ENCODE measurements at places on chromosomes 5 and 9.

DNA sequence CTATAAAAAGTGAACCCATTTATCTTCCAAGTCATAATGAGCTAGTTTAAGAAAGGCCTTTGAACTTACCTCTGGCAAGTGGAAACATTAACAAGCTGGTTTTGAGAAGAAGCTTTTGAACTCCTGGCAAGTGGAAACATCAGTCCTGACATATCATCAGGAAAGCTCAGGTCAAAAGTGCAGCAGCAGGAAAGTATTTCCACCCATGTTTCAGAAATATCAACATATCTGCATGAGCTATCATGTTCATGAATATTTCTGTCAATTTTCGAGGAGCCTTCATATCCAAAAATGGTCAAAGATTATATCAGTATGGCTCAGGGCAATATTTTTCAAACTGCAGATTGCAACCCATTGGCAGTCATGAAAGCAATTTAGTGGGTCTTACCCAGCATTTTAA is 133.9 kb downstream of the PLK2 start:
- DNase-seq: no peak

GRCh38 chr9:91416096-91416712 is 7.4 kb downstream of the NFIL3 start:
- DNase-seq: no peak

DNA sequence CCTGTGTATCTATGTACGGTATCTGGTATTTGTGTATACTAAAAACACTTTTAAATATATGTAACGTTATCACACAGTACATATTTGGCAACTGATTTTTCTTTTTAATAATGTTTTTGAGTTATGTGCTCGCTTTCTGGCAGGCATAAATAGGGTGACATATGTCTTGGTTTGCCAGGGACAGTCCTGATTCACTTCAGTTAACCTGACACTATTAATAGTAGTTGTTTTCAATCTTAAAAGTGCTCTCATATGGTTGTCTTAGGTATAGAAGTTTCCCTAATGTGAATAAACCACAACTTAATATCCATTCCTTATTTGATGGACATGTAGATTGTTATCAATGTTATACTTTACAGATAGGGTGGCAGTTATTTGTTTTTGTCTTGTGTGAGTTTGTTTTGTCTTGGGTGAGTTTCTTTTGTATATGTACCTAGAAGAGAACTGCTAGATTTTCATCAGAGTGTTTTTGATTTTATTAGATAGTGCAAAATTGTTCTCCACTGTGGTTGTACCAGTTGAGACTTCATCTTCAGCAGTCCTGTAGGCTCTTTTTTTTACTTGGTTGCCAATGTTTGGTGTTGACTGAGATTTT is 7.9 kb downstream of the G3BP1 start:
- DNase-seq: no peak

- DNase-seq: no peak
Observed at GRCh38 chr5:76278261-76278789, 124.8 kb upstream of the IQGAP2 start.

DNA sequence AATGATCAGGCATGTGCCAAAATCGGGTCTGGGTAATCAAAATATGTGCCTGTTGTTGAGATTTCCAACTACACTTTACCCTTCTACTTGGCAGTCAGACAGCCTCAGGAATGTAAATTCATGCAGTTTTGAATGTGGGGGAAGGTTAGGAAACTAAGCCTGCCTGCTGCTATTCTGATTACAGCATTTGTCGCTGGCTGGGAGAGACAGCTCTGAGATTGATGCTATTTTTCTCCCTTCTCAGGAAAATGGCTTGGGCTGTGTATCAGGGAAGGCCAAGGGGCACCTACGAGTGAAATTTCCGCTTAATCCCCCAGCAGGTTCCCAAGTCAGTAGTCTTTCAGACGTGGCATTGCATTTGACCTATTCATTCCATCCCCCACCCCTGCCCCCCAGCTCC is 3.6 kb upstream of the RGS7BP start:
- DNase-seq: no peak

GRCh38 chr5:130874861-130875417 is 290.1 kb downstream of the HINT1 start:
- no peak for DNase-seq

- no peak for DNase-seq
Observed at GRCh38 chr5:153784277-153784676, 254.4 kb downstream of the FAM114A2 start.

DNA sequence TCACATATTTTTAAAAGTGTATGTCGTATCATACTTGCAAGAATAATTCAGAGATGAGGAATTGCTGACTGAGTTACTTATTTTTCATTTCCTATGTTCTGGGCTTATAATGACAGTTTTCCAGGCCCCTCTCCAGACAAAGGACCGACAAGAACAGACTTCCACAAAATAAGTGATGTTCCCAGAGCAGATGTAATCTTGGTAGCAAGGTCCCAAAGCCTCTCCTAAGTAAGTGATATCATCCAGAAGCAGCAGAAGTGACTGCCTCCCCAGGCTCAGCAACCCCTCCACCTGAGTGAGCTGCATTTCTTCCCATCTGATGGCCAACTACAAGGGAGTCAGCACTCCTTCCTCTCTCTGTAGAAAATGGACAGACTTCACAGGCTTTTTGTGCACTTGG is 57.1 kb downstream of the SEMA6A start:
- no peak for DNase-seq

- no peak for DNase-seq
Observed at GRCh38 chr5:56852228-56853000, 37.1 kb downstream of the MAP3K1 start.

- DNase-seq: peak; percentile 42
Observed at GRCh38 chr9:111597852-111598732, 1.4 kb downstream of the PTGR1 start.

- DNase-seq: no peak
Observed at GRCh38 chr5:135859641-135860040, 25.2 kb downstream of the SLC25A48 start.

GRCh38 chr9:14452539-14452938 is 138.6 kb upstream of the NFIB start:
- DNase-seq: no peak

DNA sequence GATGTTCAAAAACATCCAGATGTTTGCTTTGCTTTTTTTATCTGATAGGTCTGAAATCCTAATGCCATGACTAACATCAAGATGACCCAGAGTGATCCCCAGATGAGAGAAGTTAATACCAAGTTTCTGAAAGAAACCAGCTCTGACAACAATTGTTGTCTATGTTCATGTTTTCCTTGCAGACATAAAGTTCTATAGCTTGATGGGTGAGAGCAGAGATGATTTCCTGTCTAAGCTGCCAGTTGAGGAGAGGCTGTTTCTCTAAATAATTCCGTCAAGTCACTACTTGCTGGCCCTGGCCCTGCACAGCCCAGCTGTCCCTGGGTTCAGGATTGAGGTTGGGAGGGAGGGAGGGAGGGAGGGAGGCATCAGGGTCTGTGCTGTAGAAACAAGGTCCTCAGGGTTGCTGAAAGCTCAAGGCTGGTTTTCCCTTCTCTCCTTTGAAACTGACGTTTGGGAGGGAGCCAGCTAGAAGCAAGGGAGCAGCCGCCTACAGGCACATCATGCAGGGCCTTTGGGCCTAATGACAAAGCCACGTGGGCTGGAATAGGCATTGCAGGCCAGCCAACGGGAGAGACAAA is 3.9 kb downstream of the SPARC start:
- no peak for DNase-seq

- DNase-seq: no peak
Observed at GRCh38 chr5:134957920-134958608, 9.6 kb upstream of the CATSPER3 start.

DNA sequence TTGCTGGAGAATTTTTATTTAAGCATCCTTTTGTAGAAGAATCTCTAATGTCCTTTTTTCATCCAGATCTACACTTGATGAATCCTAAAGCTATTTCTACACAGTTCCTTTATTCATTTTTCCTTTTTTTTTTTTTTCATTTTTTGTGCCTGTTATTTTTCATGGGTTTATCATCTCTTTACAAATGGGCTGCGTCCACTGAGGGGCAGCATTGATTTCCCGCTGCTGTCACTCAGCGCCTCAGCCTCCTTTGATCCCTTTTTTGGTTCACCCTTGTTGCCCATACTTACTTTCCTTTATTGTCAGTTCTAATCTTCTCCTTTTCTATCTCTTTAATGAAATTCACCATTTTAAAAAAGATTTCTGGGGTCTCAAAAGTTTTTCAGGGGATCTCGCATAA is 5.7 kb upstream of the MSMP start:
- DNase-seq: no peak

GRCh38 chr5:68070591-68071281 is 144.8 kb upstream of the PIK3R1 start:
- DNase-seq: no peak

DNA sequence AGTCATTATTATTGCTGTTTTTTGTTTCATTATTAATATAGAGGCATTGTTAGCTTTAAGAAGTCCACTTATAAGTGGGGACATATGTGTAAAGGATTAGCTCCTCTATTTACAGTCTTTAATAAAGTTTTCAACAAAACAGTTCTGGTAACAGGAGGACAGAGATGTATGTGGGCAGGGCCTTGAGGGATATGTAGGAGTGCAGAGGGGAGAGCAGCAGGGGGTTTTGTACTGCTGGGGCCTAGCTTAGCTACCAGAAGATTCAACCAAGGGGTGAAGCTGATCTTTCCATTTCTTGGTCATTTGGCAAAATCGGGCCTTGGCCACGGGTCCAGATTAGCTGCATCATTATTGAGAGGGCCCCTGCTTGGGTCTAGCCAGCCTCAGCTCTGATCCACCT is 89.9 kb downstream of the PPARGC1B start:
- no peak for DNase-seq

DNA sequence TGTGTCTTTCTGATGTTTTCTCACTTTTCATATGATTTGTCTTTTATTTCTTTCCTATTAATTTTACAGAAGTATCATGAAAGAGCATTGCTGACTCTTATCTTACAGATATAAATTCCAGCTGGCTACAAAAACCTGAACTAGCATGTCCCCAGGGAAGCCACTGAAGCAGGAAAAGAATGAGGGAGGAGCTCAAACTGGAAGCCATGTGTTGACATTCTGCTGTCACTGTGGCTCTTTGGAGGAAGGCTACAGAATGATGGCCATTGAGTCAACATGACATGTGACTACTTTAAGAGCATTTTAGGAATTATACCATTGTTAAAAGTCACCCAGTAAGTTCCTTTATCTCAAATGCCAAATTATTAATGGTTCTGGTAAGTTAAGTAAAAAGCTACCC is 638.3 kb upstream of the DMAC1 start:
- no peak for DNase-seq

DNA sequence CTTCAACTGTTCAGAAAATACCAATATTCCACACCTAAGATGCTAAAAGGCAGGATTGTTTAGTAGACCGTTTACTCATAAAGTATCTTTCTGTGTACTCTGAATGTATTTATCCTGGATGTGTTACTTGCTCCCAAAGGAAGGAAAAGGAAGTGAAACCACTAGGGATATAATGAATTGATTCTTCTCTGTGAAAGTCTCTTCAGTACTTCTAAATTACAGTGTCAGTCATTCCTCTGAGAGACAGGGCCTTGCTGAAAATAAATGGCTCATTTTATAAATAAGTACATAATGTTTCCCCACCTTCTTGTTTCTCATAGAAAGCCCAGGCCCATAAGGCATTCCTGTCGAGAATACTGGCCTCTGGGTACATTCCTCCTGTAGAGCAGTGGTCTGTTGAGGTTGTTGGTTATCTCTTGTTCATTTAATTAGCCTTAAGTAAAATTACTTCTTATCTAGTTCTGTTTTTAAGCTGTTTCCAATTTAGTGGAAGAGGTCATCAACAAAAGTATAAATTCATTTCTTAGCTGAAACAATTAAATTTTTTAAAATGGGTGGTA is 1.6 kb downstream of the HAPLN1 start:
- DNase-seq: no peak

GRCh38 chr5:77898385-77898784 is 122.2 kb upstream of the TBCA start:
- no peak for DNase-seq

DNA sequence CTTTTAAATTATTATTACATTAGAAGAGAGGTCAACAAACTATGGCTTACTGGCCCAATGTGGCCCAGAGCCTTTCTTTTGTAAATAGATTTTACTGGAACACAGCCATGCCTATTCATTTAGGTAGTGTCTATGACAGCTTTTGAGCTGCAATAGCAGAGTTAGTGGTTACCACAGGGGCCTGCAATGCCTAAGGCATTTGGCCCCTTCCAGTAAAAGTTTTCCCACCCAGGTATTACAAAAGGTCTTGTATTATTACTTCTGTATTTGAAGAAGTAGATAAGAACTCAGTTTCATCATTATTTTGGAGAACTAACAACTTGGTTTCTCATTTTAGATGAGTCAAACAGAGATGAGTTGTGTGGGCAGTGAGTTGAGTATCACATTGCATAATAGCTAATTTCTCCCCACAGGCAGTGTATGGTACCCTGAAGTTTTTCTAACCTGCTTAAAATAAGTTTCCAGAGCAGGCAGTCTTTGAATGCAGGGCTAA is 9.5 kb downstream of the MTRR start:
- no peak for DNase-seq
